ENCODE measurements at places on chromosomes 2 and 18. TPM values are rescaled to one million over a fixed set of nuclear protein-coding genes. Genes with fewer than 3 reads are reported as not detected.

The SCN9A gene
- 6.8 TPM for total RNA-seq

The FOXI3 gene
- not detected for total RNA-seq

The RNF125 gene
- 0.29 TPM for total RNA-seq

The KCNG2 gene
- not detected for total RNA-seq

The SCG2 gene
- total RNA-seq, result 132 TPM

The FBXO41 gene
- total RNA-seq, result 1.6 TPM

DNA sequence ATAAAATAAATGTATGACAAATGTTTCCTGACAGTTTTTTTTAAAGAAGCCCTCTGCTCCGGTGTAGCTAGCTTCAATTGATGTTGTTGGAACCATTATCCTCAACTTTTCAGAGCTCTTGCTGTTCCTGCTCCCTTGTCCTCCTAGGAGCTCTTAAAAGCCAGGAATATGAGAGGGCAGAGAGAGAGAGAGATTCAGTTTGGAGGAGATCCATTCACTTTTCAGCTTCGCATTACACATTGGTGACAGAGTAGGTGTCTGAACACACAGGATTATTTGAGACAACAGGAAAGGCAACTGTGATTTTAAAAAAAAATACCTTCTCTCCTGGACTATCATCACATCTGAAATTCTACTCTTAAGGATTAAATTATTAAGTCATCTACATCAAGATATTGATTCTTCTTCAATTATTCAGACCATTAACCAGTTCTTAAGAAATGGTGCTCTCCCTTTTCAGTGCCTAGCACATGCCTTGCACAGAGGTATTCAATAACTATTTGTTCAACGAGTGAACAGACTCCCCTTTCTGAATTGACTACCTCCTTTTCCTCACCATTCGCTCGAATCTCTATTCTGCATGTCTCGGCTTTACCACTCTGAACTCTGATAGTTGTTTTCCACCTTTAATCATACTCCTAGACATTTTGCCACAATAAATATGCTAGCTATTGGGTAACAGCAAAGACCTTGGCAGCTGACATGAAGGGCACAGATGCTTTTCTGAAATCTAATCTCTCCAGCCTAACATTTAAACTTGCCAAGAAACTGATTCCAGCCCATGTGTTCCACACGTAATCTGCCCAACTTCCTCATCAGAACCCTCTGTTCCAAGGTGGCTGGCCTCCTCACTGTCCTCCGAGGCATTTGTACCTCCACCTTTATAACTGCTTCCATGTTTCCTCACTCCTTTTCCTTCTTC is 28.6 kb upstream of the SLC35F5 start:
- no peak for DNase-seq

DNA sequence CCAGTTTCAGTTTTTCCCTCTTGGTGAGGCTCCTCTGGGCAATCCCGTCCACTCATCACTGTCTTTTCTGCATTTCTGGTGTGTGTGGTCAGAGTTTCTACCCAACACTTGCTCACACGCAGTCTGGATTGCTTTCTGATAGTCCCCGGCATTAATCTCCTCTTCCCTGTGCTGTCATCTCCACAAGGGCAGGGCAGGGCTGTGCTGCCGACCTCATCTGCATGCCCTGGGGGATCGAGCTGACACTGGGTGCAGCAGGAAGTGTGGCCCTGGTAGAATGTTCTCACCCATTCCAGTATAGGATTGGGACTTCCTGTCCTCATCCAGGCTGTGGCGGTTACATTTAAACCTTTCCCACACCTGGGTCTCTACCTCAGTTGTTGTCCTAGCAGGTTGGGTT is 80.0 kb upstream of the FAM136A start:
- DNase-seq, result no peak

GRCh38 chr2:29954316-29954715 is 32.9 kb upstream of the ALK start:
- no peak for DNase-seq

- DNase-seq, result no peak
Measured at GRCh38 chr2:130728007-130728454, 839 bp upstream of the GPR148 start.

DNA sequence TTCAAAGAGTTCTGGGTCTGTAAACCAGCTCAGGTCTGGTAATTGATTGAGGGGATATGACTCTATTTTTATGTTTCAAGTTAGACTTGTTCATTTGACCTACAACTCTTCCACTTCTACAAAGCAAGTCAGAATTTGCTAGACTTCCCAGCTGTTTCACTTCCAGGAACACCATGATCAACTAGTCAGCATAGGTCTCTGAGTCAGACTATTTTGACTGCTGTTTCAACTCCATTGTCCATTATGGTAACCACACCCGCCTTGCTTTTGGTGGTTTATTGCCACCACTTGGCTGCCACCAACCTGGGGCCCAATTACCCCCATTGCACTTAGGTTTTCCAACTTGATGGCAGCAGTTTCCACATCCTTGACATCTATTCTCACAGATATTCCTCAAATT is 116.6 kb downstream of the LAMA3 start:
- no peak for DNase-seq

DNA sequence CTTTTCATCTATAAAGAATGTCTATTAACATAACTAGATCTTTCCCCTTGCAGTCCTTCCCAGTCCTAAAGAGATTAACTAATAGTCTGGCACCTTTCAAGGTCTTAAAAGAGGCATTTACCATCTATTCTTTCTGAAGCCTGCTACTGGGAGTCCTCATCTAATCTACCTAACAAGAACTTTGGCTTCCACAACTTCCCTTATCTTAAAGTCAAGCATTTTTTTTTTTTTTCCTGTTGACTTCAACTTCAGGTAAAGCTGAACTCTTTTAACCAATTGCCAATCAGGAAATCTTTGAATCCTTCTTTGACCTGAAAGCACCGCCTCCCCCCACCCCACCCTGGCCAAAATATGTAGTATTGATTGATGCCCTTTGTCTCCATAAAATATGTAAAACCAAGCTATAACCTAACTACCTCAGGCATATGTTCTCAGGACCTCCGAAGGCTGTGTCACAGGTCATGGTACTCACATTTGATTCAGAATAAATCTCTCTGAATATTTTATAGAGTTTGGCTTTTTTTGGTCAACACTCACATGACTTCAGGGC is 168.6 kb downstream of the PTPRM start:
- no peak for DNase-seq

DNA sequence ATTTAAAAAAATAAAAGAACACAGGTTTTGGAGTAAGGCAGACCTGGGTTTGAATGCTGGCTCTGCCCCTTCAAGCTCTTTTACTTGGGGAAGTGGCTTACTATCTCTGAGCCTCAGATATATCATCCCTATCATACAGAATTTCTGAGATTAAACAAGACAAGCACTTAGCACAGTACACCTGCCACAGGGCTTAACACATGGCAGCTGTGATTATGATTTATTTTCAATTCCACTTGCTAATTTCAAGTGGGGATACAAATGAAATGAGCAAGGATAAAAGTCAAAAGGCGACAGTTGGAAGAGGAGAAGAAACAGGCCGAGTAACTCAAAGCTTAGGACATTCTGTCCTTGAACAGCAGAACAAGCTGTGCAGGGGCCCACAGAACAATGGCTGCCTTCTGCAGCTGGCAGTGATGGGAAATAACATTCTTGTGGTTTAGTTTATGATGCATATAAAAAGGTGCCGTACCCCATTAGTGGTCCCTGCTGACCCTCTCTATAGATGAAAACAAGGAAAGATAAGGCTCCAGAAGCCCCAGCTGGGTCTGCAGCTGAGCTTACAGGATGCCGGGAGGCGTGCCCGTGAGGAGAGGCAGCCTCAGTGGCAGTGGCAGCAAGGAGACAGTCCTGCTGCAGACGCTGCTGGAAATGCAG is 45.3 kb downstream of the KIF3C start:
- no peak for DNase-seq

- DNase-seq, result no peak
Measured at GRCh38 chr2:222434204-222434603, 9.9 kb downstream of the SGPP2 start.

DNA sequence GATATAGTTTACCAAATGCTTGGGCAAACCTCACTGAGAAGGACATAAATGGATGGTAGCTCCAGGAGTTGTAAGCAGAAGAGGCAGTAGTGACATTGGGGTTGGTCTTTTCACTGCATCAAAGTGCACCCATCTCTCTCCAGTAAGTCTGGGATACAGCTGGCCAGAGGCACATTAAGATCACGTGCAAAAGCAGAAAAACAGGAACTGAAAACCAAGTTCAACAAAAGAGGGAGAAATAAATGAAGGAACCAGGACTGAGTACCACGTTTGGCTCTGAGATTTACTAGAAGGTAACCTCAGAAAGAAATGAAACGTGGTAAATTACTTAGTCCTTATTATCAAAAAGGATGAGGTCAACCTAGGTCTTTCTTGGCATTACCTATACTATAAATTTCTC is 259.2 kb downstream of the OSR1 start:
- no peak for DNase-seq

- DNase-seq, result no peak
Measured at GRCh38 chr18:40099641-40100040, 1855.4 kb upstream of the PIK3C3 start.

DNA sequence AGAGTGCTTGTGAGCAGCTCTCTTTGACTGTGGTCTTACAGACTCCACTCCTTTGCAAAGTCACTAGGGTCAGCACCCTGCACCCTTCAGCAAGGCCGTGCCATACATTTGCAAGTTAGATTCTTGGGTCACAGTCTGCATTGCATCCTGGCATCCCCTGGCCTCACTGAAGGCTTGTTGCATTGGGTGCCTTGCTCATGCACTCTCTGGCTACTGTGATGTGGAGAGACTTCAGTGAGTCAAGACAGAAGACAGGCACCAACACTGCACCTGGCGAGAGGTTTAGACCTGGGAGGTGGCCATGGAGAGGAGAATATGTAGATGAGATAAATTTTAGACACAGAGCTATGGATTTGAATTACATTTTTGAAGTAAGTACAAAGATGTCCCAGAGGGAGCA is 146.4 kb upstream of the COPS8 start:
- peak; percentile 40 for DNase-seq

Data from osteocyte (in vitro differentiated cells).